Brain (organoid and tissue), 16 donors: ENCODE measurements at places on chromosomes 1 and 21.

DNA sequence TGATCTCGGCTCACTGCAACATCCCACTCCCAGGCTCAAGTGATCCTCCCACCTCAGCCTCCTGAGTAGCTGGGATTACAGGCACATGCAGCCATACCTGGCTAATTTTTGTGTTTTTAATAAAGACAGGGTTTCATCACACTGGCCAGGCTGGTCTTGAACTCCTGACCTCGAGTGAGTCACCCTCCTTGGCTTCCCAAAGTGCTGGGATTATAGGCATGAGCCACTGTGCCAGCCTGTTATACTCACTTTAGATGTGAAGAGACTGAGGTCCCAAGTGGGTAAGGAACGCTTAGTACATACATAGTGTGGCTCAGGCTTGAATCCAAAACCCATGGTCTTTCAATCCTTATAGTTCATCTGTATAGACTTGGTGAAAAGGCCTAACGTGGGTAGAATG, 63.7 kb upstream of the EPS8L3 start:
- no peak for DNase-seq

- no peak for DNase-seq
These were observed 14.5 kb downstream of the NT5C1A start for GRCh38 chr1:39657402-39657801.

DNA sequence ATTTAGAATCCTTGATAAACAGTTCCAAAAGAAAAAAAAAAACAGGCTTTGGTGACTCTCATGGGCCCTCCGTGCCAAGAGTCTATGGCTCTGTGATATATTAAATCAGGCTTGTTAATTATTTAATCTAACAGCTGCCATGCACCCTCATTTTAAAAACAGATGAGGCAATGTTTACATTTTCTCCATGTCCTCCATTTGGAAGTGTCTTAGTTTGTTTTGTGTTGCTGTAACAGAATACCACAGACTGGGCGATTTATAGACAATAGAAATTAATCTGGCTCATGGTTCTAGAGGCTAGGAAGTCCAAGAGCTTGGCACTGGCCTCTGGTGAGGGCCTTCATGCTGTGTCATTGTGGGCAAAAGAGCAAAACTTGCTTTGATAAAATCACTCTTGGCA, 58.0 kb downstream of the B3GALT5 start:
- peak; percentile 63 for DNase-seq

GRCh38 chr1:113247355-113247754, 143.0 kb upstream of the MAGI3 start:
- DNase-seq, result no peak

DNA sequence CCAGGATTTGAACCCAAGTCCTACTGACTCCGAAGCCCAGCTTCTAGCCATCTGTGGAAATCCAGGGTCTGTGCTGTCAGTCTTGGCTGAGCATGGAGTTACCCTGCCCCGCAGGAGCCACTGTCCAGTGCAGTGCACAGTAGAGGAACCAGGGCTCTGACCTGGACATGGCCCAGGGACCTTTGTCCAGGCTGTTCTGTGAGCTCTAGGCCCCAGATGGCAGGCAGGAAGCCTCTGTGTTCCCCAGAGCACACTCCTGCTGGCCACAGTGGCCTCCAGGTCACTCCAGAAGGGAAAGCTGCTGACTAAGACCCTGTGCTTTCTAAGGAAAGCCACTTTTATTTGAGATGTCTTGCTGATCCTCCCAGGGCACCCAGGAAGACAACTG, 13.8 kb downstream of the S100A7A start:
- DNase-seq, result no peak

GRCh38 chr1:212504171-212504803, 71.6 kb downstream of the NENF start:
- no peak for DNase-seq

DNA sequence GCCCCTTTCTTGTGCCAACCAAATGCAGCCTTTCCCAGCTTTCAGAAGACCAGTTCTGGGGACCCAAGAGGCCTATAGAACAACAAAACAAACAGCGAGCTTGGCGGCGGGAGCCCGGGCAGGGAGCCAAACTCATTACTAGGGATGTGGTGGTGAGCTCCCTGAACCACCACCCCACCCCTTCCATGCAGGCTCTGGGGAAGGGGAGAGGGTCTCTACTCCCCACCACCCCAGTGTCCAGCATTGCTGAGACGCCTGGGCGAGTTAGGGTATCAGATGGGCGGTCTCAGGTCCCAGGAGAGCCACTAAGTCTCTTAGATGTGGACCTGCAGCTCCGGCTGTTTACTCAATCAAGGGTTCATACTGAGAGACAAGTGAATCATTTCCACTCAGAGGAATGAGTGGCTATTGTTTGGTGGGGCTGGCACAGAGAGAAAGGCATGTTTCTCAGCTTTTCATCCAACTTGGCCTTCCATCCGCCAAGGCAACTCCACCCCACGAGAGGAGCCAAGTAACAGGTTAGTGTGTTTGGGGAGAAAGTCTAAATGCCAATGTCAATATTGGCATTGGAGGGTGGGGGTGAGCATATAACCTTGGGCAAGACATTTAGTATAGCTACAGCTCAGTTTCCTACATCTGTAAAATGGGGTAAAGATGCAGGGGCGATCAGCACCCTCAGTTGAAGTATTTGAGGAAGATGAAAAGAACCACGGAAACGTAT, 40.9 kb downstream of the PLXNA2 start:
- peak; percentile 76 for DNase-seq

DNA sequence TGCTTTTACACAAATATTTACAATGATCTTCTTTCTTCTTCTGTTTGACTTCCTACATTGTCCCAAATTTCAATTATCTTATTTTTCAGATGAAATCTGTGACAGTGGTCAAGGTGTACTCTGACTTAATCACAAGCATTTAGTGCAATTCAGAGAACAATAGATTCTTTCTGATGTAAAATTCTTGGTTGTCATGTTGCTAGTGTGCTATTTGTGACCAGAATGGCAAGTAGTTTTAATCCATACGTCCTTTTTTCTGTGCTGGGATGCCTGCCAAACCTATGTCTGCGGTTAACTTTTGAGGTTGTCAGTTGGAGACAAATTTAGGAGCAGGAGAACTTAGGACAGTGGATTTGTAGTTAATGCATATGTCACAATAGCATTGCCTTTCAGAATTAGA, 31.0 kb downstream of the NCAM2 start:
- DNase-seq, result peak; percentile 74

DNA sequence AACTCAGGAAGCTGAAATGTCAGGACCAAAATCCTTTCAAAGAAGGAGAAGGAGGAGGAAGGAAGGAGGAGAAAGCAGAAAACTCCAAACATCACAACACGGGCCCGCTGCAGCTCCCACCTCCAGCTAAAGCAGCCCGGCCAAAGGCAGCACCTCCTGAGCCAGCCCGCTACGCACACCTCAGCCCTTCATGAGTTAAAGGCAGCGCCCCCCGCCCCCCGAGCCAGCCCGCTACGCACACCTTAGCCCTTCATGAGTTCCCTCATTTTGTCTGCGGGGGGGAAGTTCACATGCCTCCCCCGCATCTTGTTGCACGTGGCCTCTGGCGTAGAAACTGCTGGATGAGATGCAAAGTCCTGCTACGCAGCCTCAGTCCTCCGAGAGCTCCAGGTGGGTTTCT, 90.7 kb upstream of the ARHGEF16 start:
- DNase-seq, result no peak
